ENCODE measurements at places on chromosomes 7 and 10.

DNA sequence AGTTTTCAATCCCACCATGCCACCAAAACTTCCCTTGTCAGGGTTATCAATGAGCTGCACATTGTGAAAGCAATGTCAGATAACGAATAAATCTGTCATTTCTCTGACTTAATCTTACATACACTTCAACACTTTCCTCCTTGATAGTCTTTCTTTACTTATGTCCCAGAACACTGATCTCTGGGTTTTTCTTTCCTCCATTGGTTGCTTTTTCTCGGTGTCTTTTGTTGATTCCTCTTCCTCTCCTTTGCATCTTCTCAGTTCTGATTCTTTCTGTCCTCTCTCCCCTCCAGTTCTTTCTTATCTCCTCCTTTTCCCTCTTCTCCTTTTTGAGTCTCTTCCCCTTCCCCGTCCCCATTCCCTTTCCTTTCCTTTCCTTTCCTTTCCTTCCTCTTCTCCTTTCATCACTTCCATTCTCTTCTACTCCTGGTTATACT is 16.6 kb downstream of the DNAJB9 start:
- DNase-seq: no peak

DNA sequence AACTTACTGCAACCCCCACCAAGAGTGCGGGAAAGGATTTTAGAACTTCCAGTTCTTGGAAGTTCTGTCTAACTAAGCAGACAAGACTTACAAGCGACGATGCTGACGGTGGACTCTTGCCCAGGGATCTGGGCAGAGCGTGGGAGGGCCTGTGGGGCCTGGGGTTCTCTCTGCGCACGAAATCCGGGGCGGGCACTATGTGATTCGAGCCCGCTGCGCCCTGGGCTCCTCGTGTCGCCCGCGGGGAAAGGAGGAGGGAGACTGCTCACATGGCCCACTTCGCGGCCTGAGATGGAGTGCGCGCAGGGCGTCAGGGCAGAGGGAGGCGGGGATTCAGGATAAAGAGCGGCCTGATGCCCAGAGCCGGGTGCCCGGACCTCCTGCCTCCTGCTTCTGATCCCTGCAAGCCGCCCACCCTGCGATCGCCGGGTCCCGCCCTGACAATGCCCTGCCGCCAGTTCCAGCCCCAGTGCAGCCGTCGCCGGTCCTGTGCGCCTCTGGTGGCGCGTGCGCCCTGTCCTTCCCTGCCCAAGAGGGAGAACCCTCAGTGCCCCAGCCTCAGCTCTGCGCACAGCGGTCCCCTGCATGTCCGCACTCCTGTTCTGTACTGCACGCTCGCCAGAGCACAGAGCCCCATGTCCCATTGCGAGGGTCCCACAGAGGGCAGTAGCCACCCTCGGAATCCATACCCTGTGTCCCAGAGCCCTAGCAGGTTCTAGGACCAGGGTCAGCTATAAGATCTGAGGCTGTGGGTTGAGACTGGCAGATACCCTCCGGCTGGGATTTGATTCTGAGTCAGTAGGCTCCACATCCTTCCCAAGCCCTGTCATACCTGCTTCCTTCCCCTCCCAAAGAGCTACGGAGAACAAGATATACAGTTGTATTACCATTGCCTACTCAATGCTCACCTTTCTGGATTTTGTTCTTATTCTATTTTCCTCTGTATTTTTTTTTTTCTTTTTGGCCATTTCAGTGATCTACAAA is 99.4 kb upstream of the TMEM106B start:
- peak; percentile 67 for DNase-seq

DNA sequence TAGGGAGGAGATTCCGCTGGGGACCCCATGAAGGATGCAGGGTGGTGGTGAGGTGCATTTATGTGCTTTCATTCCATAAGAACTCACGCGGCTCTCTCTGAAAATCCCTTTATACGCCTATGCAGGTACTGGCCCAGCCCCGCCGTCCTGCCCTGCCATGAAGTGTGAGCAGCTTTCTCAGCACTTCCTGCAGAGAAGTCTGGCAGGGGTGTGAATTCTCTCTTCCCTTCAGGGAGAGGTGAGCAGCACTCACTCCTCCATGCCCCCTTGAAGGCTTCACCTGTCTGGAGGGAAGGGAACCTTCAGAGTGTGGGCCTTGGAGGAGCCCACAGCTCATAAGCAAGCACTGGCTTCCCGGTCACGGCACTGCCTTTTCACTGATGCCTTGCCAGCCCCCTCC is 34.0 kb downstream of the PPP2R2D start:
- DNase-seq: no peak

DNA sequence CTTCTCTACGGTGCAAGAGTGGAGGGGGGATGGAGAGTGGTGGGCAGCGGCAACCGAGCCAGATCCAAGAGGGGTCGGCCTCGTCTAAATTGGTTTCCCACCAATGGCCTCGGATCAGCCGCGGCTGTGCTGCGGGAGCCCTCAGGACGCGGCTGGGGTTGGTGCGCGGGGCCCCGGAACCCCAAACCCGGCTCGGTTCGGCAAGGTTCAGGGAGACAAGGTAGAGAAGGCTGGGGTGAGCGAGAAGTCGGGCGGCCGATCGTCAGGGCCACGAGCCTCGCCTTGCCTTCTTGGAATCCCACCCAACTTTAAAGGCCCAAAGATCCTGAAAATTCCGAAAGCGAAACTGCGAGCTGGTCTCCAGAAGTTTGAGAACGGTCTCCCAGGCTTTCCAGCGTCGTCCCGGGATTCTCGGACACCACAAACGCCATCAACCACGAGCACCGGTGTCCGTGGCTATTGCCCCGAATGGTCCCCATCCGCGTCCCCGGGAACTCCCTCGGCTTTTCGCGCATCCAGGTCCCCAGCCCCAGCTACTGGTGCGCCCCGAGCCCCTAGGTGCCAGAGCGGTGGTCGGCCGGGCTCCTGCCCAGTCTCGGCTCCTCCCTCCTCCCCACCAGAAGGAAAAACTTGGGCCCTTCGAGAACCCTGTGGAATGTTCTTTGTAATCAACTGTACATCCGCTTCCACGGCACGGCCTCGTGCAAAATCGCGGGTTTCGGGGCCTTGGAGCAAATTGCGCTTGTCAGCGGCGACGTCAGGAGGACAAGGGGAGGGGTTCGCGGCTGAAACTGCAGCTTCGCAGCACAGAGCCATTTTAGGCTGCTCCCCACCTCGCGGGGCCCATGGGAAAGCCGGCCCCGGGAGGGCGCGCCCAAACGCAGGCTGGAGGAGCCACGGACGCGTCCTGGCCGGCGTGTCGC is 3.2 kb downstream of the SFMBT2 start:
- peak; percentile 69 for DNase-seq

- no peak for DNase-seq
Measured at GRCh38 chr7:126370038-126370668, 882.6 kb downstream of the GRM8 start.

- no peak for DNase-seq
Measured at GRCh38 chr10:20089879-20090278, 273.6 kb downstream of the PLXDC2 start.

DNA sequence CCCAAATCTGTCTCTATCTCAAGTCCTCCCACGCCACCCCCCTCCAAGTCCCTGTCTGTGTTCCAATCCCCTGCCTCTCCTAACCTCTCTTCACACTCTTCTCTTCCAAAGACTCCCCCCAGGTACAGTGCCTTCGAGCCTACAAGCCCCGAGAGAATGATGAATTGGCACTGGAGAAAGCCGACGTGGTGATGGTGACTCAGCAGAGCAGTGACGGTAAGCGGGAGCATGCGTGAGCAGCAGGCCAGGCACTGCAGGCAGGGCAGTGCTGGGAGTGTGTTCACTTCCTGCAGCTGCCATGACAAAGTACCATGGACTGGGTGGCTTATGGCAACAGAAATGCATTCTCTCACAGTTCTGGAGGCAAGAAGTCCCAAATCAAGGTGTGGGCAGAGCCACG is 23.4 kb downstream of the ARHGEF5 start:
- no peak for DNase-seq

- DNase-seq: no peak
Measured at GRCh38 chr7:17792075-17792936, 148.0 kb downstream of the SNX13 start.

GRCh38 chr10:48363617-48364355 is 57.3 kb downstream of the MAPK8 start:
- no peak for DNase-seq

DNA sequence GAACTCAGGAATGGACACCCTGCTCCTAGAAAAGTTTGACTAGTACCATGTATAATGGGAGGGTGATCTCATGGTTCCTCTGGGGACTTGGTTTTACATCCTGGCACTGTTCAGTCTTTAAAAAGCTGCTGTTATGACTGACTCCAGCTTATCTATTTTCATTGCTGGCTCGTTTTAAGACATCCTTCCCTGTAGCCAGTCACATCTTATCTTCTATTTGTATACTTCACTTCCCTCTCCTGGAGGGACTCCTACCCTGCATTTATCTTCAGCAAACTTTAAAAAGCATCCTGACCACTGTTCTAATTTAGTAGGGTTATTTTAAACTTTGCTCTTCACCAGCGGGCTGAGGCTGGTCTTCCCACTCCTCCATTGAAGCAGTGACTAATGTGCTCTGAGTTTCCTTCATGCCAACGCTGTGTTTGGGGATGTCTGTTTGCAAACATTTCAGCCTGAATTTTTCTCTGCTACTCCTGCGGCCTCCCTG is 72.9 kb upstream of the ARMC3 start:
- DNase-seq: no peak

DNA sequence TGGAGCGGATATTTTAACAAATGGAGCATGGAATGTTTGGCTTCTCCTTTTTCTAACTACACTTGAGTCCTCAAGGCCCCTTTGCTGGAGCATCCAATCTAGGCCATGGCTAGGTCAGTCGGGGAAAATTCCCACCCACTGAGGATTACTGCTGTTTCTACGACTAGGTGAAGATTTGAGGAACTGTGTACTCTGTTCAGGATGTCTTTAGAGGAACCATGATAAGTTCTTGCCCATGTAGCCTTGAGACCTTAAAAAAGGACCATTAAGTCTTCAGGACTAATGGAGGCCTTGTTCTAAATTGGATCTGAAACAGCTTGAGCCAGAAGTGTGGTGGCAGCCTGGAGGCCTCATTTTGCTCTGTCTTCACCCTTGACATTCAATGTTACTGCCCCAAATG is 6.2 kb downstream of the AGK start:
- DNase-seq: no peak

Measured in ecto neural progenitor cell (in vitro differentiated cells).